NCI-H1105 (cell line): ENCODE measurements at places on chromosomes 6 and 20.

GRCh38 chr6:2945153-2945452 is 26.3 kb downstream of the SERPINB6 start:
- DNase-seq: no peak

DNA sequence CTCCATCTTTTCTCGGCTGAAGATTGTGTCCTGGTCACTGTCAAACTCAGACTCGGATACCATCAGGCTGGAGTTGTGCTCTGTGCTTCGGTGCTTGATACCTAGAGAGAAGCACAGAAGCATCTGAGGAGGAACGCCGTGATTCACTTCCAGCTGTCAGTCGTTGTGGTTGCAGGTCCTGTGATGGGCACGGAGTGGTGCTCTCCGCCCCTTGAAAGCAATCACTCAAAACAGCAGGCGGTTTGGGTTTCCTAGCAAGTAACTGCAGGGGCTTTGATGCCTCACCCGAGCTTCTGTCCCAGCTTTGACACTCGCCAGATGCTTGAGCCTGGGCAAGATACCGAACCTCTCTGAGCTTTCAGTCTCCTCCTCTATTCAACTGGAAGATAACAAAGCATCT is 52.5 kb downstream of the ALDH5A1 start:
- DNase-seq: no peak

GRCh38 chr6:113344969-113345368 is 512.2 kb upstream of the MARCKS start:
- DNase-seq: no peak

- DNase-seq: no peak
Measured at GRCh38 chr6:156309017-156309416, 468.2 kb upstream of the ARID1B start.

GRCh38 chr20:50625986-50626677 is 65.2 kb downstream of the RIPOR3 start:
- no peak for DNase-seq
